ENCODE measurements at places on chromosomes 6 and 20.

DNA sequence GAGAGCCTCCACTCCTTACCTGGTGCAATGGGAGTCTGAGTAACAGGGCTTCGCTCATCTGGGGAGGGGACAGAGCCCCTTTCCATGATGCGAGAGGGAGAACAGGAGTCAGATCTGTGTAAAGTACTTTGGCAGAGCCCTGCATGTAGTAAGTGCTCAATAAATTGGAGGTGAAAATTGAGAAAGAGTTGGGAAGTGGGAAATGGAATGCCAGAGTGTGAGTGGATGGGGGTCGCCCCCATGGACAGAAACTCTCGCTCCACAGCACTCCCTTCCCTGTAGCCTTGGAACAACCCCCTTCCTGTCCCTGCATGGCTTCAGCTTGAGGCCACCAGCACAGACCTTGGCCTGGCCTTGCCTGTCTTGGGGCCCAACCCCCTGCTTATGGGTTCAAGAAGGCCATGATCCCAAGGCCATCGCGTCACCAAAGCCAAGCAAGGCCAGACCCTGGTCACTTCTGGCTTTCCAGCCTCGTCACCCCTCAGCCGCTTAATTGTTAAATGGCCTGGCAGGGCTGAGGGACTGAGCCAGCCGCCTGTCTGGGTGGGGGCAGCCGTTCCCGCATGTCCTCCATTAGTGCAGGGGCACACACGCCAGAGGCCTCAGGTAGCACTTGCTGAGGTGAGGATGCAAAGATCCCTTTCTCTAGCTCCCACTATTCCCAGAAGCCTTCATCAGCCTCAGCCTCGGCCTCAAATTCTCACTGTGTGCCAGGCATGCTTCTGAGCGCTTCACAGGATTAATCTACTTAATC lies 93.7 kb upstream of the PTPN1 start:
- DNase-seq: no peak

DNA sequence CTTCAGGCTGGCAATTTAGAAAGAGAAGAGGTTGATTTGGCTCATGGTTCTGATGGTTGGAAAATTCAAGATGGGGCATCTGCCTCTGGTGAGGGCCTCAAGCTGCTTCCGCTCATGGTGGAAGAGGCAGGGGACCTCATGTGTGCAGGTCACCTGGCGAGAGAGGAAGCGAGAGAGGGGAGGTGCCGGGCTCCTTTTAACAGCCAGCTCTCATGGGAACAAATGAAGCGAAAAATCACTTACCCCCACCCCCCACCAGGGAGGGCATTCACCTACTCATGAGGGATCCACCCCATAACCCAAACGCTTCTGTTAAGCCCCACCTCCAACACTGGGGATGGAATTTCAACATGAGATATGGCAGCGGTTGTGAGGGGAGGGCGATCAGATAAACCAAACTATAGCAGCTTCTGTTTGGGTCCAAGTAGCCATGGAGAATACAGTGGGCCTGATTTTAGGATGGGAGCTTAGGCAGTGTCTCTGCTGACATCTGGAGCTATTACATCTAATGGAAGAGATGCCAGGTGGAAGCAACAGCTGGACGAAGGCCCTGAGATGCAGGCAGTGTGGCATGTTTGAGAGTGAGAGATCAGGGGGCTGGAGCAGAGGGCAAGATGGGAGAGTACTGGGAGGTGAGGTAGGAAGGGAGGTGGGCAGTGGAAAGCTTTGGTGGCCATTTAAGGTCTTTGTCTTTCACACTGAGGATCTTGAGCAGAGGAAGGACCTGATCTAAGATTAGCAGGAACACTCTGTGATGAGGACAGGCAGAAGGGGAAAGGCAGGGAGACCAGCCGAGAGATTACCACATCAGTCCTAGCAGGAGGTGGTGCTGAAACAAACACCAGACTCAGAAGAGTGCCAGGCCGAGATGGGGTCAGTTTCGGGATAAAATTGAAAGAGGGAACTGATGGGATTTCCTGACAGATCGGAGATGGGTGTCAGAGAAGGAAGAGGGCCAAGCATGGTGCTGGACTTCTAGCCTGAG lies 161.8 kb downstream of the NFATC2 start:
- no peak for DNase-seq

GRCh38 chr6:53556986-53557715 lies 12.2 kb upstream of the GCLC start:
- DNase-seq: peak; percentile 37

- no peak for DNase-seq
Observed at GRCh38 chr6:53399027-53399344, 50.2 kb upstream of the ELOVL5 start.

DNA sequence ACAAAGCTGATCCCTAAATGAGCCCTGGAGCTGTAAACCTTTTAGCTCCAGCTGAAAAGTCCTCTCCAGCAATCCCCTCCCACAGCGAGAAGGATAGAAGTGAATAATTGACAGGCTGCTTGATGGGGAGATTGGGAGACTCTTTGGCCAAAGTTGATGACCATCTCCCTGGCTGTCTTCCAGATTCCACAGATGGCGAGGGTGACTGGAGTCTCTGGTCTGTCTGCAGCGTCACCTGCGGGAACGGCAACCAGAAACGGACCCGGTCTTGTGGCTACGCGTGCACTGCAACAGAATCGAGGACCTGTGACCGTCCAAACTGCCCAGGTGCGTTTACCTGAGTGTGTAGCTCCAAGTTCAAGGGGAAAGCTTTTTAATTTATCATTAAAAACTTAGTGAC lies 67.3 kb downstream of the ISM1 start:
- DNase-seq: no peak

GRCh38 chr20:49403911-49404310 lies 78.6 kb downstream of the KCNB1 start:
- DNase-seq: no peak

- no peak for DNase-seq
Observed at GRCh38 chr20:25214819-25215218, 19.3 kb downstream of the ENTPD6 start.

DNA sequence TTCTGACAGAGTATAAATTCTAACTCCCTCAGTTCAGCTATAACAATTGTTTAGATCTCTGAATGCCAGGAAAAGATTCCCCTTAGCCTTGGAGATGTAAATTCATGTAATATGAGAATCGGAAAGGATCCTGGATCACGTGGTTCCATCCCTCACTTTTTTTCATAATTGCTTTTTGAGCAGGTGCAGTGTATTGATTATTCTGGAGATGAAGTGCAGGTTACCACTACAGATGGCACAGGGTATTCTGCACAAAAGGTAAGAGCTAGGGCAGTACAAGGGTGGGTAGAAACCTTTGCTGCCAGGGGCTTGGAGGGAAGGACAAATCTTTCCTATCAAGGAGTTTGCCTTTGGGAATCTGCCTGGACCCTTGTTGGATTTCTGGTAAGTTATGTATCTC lies 52.7 kb downstream of the KDM1B start:
- no peak for DNase-seq

DNA sequence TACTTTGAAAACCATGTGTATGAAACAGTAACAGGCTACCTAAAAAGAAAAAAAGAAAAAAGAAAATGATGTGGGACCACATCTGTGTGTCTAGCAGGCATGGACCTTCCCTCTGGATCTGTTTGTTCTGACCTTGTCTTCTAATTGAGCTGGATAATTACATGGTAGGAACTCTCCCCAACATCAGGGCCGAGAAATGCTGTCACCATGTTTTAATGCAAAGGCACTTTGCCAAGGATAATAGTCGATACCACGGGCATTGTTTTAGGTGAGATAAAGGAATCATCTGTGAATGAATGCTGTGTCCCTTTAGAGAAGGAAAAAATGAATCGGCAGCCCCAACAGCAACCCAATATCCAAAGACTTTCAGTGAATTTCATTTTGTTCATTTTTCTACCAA lies 149.1 kb downstream of the ZDHHC14 start:
- DNase-seq: peak; percentile 8

DNA sequence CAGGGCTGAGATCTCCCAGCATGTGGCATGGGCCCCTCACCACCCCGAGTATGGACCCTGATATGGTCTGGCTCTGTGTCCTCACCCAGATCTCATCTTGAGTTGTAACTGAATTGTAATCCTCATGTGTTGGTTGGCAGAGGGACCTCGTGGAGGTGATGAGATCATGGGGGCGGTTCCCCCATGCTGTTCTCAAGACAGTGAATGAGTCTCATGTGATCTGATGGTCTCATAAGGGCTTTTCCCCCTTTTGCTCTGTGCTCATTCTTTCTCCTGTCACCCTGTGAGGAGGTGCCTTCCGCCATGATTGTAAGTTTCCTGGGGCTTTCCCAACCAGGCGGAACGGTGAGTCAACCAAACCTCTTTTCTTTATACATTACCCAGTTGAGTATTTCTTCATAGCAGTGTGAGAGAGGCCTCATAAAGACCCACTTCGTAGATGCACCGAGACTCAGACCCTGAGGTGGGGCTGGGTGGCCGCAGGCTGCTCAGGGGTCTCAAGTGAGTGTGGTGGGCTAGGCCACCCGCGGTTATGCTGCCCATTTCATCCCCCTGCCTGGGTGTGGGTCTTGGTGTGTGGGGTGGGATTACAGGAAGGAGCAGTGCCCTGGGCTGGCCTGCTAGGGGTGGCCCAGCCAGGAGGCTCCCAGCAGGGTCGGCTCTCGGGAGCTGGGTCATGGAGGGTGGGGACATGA lies 26.2 kb upstream of the GATA5 start:
- peak; percentile 23 for DNase-seq

GRCh38 chr6:72946774-72947173 lies 278.5 kb downstream of the KHDC1L start:
- DNase-seq: no peak

DNA sequence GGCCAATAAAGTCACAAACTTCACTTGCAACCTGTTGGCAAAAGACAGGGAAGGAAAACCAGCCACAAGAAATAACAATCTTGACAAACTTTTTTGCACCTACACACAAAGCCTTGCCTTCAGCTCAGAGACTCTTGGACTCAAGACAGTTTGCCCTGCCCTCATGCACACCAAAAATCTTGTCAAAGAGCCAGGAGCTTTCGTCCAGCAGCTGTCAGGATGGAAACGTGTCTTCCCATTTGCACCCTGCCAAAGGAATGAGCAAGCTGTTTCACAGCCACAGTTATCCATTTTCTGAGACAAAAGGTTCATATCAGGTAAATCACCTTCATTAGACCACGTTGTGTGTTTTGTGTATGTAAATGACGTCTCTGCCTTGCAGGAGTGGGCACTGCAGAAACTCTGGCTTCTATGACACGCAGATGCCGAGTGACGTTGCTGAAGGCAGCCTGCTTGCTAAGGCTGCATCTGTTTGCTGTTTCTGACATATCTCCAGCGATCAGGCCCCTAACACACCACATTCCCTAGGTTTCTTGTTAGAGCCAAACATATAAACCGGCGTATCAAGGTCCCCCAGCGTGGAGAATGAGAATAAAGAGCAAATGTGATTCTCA lies 193.4 kb downstream of the SYNDIG1 start:
- no peak for DNase-seq

DNA sequence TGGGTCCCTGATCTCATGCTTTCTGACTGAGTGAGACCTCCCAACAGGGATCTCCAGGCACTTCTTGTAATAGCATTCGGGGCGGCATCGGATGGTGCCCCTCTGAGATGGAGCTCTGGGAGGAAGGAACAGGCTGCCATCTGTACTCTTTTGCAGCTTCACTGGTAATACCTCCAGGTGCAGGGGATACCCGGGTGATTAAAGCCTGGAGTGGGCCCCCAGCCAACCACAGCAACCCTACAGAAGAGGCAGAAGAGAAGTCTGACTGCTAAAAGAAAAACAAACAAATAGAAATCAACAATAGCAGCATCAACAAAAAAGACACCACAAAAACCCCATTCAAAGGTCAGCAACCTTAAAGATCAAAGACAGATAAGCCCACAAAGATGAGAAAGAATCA lies 19.1 kb upstream of the PGK2 start:
- peak; percentile 46 for DNase-seq

All from DMS53 (cell line).